ENCODE measurements at places on chromosomes 2 and 18. TPM values are rescaled to one million over a fixed set of nuclear protein-coding genes. Genes with fewer than 3 reads are reported as not detected.

Gene USP37
- total RNA-seq: 45.5 TPM

Gene ONECUT2
- not detected for total RNA-seq

Gene CABYR
- total RNA-seq: 1.3 TPM

Gene MROH2A
- not detected for total RNA-seq

Gene TACR1
- not detected for total RNA-seq

Gene UGT1A4
- total RNA-seq: not detected

Gene SERPINB10
- total RNA-seq: not detected

Gene COL3A1
- 0.09 TPM for total RNA-seq

Gene AQP4
- not detected for total RNA-seq

Gene FIGN
- total RNA-seq: not detected

Gene FAP
- total RNA-seq: not detected

Gene GTF3C2
- total RNA-seq: 83.8 TPM

Gene DQX1
- total RNA-seq: 0.68 TPM

Gene TTLL4
- 71.2 TPM for total RNA-seq

Gene SERPINB4
- total RNA-seq: not detected

Gene G6PC2
- total RNA-seq: not detected

Gene GCG
- total RNA-seq: not detected

Gene ALMS1
- 19.6 TPM for total RNA-seq

Gene MERTK
- 0.63 TPM for total RNA-seq

Gene SCN9A
- not detected for total RNA-seq

Gene MDH1B
- 0.12 TPM for total RNA-seq

Gene FSHR
- not detected for total RNA-seq

Gene ACKR3
- 0.58 TPM for total RNA-seq

Gene SATB2
- total RNA-seq: 0.07 TPM
